ENCODE measurements at places on chromosomes 1 and 21. TPM values are rescaled to one million over a fixed set of nuclear protein-coding genes. Genes with fewer than 3 reads are reported as not detected.
A peak's percentile ranks its signal among the peaks of the same experiment; 100 is the strongest.

- H3K36me3 ChIP-seq: no peaks in the 10 kb centered on the region
- H3K4me1 ChIP-seq: no peaks in the 10 kb centered on the region
- DNase-seq: peak; percentile 1
- H3K27me3 ChIP-seq: peaks cover 14% of the 10 kb centered on the region
These were observed 118.2 kb downstream of the FOXD2 start for GRCh38 chr1:47555841-47556560.

DNA sequence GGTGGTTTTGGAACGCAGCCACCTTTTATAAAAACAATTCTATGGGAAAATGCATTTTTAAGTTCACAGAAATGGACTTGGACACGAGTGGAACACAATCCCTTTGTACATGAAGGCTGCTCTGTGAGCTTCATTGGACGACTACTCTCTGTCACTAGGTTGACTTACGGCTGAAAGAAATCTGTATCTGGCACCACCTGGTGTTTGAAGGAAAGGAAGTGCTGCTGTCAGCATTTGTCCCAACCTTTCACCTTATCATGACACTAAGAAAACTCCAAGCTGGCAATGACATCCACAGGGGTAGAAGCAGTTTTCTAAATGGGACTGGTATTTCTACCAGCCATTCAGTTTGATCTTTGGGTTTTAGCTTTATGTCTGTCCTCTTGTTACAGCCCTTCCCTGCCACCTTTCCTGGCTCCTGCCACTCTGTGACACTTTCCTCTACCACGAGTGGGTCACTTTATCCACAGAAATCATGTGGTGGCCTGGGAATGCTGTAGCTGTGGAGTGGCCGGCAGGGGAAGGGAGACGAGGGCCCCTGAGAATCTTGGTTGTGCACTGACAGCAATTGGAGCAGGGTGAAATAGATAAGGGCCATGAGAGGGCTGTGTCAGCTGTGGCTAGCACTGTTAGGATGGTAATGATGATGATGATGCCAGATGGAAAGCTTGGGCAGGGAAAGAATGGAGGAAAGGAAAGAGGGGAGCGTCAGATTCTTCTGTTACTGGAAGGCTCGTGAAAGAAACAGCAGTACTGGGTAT is 85.2 kb downstream of the TBX19 start:
- peaks cover 11% of the 10 kb centered on the region for H3K27me3 ChIP-seq
- H3K27ac ChIP-seq: no peak overlapping the region
- no peaks in the 10 kb centered on the region for H3K4me1 ChIP-seq
- DNase-seq: no peak

DNA sequence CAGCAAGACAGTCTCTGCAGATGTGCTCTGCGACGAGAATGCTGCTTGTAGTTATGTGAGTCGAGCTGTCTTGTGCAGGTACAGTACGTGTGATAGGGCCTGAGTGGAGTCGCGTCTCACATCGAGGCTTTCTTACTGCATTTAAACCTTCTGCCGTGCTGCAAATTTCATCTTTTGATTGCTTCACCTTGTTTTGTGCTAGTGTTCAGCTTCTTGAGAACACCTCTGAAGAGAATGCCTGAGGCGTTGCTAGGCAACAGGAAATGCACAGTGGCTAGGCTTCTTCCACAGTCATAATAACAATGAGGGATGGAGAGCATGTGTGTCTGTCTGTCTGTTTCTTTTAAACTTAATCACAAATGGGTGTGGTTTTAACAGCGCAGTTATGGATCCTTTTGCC is 52.9 kb downstream of the MRPS6 start:
- peaks cover 23% of the 10 kb centered on the region for H3K4me1 ChIP-seq
- peak overlapping the region; percentile 6 for H3K27ac ChIP-seq
- H3K27me3 ChIP-seq: no peaks in the 10 kb centered on the region
- no peak for DNase-seq
- no peak overlapping the region for H3K4me3 ChIP-seq
- H3K36me3 ChIP-seq: peaks cover 6% of the 10 kb centered on the region

DNA sequence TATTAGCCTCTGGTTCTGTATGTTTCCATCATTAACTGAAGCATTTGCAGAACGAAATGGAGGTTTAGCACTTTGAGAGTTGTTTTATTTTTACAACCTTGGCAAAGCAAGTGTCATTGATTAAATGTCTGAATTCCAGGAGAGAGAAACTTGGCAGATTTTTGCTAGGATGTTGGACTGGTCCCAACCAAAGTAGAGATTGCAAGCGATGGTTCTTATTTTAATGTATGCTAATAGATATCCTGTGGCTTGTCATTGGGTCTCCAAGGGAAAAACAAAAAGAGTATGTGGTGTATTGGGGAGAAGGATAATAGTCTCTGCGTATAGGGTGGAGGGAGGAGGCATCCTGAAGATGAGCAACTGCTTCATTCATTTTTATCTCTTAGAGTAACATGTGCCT is 457.2 kb upstream of the RUNX1 start:
- DNase-seq: no peak
- peaks cover 18% of the 10 kb centered on the region for H3K4me1 ChIP-seq
- H3K4me3 ChIP-seq: no peak overlapping the region
- no peaks in the 10 kb centered on the region for H3K36me3 ChIP-seq
- no peak overlapping the region for H3K27ac ChIP-seq

DNA sequence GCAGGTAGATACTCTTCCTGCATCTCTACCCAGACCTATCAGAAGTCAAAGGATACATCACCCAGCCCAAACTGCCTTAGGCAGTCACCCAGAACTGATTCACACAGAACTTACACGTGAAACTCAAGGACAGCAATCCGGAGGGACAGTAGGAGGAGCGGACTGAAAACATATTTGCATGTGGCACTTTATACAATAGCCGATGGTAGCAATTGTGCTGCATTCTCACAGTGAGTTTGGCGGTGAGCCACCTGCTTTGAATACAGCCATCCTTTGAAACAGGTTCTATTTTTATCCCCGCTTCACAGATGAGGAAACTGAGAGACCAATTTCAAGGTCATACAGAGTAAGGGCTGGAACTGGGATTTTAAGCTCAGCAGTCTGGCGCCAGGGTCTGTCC is 69.5 kb downstream of the EDEM3 start:
- no peak overlapping the region for H3K4me3 ChIP-seq
- no peaks in the 10 kb centered on the region for H3K27me3 ChIP-seq
- no peaks in the 10 kb centered on the region for H3K36me3 ChIP-seq
- no peaks in the 10 kb centered on the region for H3K4me1 ChIP-seq

GRCh38 chr1:67662884-67663283 is 22.1 kb upstream of the GADD45A start:
- H3K4me1 ChIP-seq: no peaks in the 10 kb centered on the region
- H3K27me3 ChIP-seq: no peaks in the 10 kb centered on the region
- H3K27ac ChIP-seq: no peak overlapping the region
- no peak overlapping the region for H3K4me3 ChIP-seq
- no peaks in the 10 kb centered on the region for H3K36me3 ChIP-seq
- DNase-seq: no peak

GRCh38 chr1:197415221-197415620 is 147.2 kb downstream of the CRB1 start:
- H3K4me3 ChIP-seq: no peak overlapping the region
- no peaks in the 10 kb centered on the region for H3K4me1 ChIP-seq
- DNase-seq: no peak
- no peaks in the 10 kb centered on the region for H3K36me3 ChIP-seq

DNA sequence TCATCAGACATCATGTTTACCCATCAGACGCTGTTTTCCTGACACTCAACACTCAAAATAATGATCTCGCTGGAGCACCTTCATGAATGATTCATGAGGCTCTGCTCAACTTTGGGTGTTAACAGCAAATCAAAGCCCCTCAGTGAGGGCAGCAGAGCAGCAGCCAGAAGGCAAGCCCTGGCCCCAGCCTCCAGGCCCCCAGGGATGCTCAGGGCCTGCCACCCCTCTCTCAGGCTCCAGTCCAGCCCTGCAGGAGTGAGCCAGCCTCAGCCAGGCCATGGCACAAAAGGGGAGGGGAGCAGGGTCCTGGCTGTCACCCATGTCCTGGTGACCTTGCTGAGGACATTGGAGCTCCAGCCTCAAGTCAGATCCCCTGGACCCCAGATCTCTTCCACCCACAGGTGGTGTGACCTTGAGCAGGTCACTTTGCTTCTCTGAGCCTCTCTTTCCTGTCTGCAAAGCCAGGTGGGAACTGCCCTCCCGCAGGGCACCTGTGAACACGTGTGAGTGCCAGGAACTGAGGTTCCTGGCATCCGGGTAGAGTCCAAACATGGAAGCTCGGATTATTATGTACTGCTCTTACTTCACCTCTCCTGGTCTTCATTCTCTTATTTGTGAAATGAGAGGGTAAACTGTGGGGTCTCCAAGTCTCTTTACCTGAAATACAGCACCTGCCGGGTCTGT is 161.6 kb upstream of the VAMP3 start:
- H3K27me3 ChIP-seq: no peaks in the 10 kb centered on the region
- H3K4me3 ChIP-seq: no peak overlapping the region
- DNase-seq: no peak
- H3K36me3 ChIP-seq: no peaks in the 10 kb centered on the region

- H3K36me3 ChIP-seq: no peaks in the 10 kb centered on the region
- no peak overlapping the region for H3K4me3 ChIP-seq
- no peaks in the 10 kb centered on the region for H3K4me1 ChIP-seq
- DNase-seq: no peak
- no peak overlapping the region for H3K27ac ChIP-seq
These were observed 112.9 kb downstream of the DAB1 start for GRCh38 chr1:57311006-57311405.

DNA sequence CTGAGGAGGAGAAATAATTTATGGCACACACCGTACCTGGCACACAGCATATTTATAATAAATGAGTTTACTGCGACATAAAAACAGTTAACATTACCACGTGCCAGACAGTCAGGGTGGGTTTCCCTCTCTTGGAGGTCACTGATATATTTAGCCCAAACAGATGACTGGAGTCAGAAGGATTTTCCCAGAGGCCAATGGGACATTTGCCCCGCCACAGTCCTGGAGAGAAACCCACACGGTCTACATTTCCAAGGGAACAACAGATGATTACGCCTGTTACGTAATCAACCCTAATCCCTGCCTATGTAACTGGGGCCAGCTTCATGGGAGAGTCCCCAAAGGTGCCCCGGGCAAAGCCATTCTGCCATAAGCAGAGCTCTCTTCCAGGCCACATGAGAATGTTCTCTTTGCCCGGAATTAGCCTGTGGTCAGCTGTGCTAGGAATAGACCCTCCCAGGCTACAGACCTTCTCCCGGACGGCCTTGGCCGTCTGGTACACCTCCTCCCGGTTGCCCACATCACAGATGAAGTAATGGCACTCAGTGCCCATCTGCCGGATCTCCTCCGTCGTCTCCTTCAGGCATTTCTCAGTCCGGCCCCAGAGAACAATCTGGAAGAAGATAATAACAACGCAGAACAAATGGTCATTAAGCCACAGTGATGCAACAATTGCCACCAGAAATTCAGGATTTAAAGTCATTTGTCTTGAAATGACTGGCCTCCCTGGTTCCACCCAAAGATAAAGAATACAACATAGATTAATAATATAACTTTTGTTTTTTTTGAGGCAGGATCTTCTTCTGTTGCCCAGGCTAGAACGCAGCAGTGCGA is 37.7 kb downstream of the DHRS3 start:
- peak overlapping the region; percentile 74 for H3K27ac ChIP-seq
- no peak overlapping the region for H3K4me3 ChIP-seq
- H3K4me1 ChIP-seq: peaks cover 9% of the 10 kb centered on the region
- H3K27me3 ChIP-seq: no peaks in the 10 kb centered on the region
- peak; percentile 78 for DNase-seq

DNA sequence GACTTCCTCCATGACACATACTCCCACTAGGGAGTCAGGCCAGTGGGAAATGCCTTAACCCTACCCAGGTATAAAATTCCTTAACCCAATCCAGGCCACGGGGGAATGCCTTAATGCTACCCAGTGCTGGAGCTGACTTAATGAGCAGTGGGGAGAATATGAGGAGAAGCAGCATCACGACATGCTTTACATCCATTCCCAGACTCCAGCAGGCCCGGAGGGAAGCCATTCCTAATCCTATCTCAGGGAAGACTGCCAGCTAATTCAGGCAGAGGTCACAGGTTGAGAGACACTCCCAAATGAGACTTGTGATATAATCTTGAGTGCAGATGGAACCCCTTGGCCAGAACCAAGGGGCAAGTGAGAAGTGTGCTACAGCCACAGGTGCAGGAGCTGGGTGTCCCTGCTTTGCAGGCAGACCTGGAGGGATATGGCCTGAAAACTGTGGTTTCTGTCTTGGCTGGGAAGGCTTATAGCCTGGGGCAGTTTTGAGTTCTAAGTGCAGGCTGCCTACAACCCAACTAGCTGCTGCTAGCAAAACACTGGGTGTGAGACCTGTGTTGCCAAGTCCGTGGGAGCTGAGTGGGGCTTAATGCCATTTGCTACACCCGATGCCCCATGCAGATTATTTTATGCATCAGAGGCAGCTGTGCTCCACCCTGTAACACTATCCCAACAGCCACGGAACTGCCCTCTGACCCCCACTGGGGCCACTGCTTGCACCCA is 45.1 kb upstream of the GUCA2A start:
- no peak overlapping the region for H3K4me3 ChIP-seq
- H3K27ac ChIP-seq: no peak overlapping the region
- peaks cover 24% of the 10 kb centered on the region for H3K4me1 ChIP-seq
- H3K36me3 ChIP-seq: no peaks in the 10 kb centered on the region
- no peak for DNase-seq

DNA sequence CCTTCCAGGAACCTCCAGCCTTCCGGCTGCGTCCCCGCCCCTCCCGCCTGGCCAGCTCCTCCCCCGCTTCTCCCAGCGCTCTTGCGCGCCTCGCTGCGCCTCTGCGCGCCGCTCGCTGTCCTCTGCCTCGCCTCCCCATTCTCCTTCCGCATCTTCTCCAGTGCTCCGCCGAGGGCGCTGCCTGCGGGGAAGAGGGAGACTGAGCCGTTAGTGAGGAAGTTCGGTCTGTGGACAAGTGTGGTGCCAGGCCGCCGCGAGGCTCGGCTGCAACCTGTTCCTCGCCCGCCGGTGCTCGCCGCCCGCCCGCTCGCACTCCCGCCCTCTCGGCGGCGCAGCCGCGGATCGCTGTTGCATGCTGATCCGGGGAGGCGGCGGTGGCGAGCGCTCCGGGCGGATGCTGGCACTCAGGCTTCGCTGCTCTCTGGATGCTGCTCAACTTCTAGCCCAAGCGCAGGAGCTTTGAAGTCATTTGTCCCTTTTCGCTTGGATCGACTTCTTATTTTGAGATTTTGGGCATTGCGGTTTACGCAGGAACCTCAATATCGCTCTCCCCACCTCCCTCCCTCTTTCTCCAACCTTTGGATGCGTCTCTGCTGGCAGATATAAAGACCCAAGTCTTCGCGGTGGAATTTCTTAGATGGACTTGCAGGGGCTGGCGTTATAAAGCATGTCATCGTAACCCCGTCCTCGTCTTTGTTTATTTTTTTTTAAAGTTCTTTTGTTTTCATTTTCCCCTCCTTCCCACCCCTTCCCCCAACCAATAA is 614 bp upstream of the CACNA1E start:
- H3K36me3 ChIP-seq: no peaks in the 10 kb centered on the region
- no peaks in the 10 kb centered on the region for H3K4me1 ChIP-seq
- H3K27ac ChIP-seq: no peak overlapping the region
- DNase-seq: peak; percentile 81

Gene VAV3
- 0.72 TPM for total RNA-seq

Gene KIAA0040
- 1.1 TPM for total RNA-seq

Gene IRF6
- total RNA-seq: under 0.01 TPM

Gene TTLL10
- total RNA-seq: not detected

Gene KRTAP10-12
- total RNA-seq: not detected

Gene LHX8
- total RNA-seq: not detected
